Gastrocnemius medialis (tissue), 4 donors: ENCODE measurements at places on chromosomes 1 and 21. TPM values are rescaled to one million over a fixed set of nuclear protein-coding genes. Genes with fewer than 3 reads are reported as not detected.

SPRR2F gene
- total RNA-seq = not detected

HES3 gene
- total RNA-seq = not detected

ASCL5 gene
- total RNA-seq = not detected

AMY1C gene
- total RNA-seq = not detected

TEKT2 gene
- not detected for total RNA-seq

MIB2 gene
- 66.4 TPM for total RNA-seq

PLEKHA6 gene
- 4.3 TPM for total RNA-seq

CELA3B gene
- not detected for total RNA-seq

CLCA4 gene
- total RNA-seq = 3.7 TPM

NIBAN1 gene
- 11.7 TPM for total RNA-seq

CITED4 gene
- 18.1 TPM for total RNA-seq

AK5 gene
- not detected for total RNA-seq

TENT5C gene
- total RNA-seq = 8.8 TPM

RALGPS2 gene
- 6.5 TPM for total RNA-seq

NR5A2 gene
- 1.1 TPM for total RNA-seq

OR2T4 gene
- total RNA-seq = not detected

OLFML2B gene
- total RNA-seq = 3.7 TPM

SLAMF6 gene
- not detected for total RNA-seq

SZRD1 gene
- total RNA-seq = 44.1 TPM

PLA2G2C gene
- not detected for total RNA-seq

ITLN2 gene
- total RNA-seq = not detected

BLACAT1 gene
- not detected for total RNA-seq

HLX gene
- 7.2 TPM for total RNA-seq

S100A1 gene
- 932 TPM for total RNA-seq

FMO4 gene
- total RNA-seq = 2.9 TPM

MYOG gene
- 95.0 TPM for total RNA-seq

KRTAP13-3 gene
- not detected for total RNA-seq

ACTRT2 gene
- not detected for total RNA-seq

C1orf94 gene
- not detected for total RNA-seq

ADCY10 gene
- 0.07 TPM for total RNA-seq

SH2D1B gene
- total RNA-seq = 2.8 TPM

REG4 gene
- not detected for total RNA-seq

HJV gene
- total RNA-seq = 554 TPM

FPGT gene
- total RNA-seq = 2.7 TPM

C1QTNF12 gene
- not detected for total RNA-seq

VAV3 gene
- total RNA-seq = 12.1 TPM

CA6 gene
- not detected for total RNA-seq
